ENCODE measurements at places on chromosomes 13 and 19. TPM values are rescaled to one million over a fixed set of nuclear protein-coding genes. Genes with fewer than 3 reads are reported as not detected.

DNA sequence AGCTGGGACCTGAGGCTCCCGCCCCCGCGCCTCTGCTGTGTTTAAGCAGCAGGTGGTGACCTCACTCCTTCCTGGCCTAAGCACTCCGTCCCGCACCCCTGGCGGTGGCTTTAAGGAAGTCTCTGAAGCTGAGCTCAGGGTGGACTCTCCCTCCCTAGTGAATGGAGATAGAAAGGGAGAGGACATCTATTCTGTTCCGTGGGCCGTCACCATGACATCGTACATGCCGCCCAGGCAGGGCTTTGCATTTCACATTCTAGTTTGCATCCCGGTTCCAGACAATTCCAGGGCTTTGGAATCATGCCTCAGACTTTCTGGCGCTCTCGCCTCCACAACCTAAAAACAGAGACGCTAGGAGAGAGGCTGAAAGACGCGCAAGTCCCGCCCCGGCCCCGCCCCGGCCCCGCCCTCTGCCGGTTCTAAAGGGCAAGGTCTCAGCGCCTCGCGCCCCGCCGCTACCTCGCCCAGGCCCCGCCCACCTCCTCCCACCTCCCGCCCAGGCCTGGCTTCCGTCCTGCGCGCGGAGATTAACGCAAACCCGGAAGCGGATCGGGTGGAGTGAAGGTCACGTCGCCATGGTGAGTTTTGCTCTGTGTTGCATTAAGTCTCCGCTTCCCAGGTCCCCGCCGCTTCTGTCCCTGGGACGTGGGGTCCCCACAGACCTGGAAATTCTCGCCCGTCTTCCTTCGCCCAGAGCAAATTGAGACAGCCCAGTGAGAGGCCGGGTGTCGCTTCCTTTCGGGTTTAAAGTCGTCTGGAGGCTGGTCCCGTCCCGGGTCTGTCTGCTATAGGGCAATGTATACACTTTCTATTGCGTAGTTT lies at the start of gene ZNF808:
Gene ZNF808, plus strand, starts transcription at position 535 of the 822 bp plus-strand sequence. CDS start 15,617 bp downstream, outside the sequence.
- DNase-seq = peak; percentile 96

DNA sequence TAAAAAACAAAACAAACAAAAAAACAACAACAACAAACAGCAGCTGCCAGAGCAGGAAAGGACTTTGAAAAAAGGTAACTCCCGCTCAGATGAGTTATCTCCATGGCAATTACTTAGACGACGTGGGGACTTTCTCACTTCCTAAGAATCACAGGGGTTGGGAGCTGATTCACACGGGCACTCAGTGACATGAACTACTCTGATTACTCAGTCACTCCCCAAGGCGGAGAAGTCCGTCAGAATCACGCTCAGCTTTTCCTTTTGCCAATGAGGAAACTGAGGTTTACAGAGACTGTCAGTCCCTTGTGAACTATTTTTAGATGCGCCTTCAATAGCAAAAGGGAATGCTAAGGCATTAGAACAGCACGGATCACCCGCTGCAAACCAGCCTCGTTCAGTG lies 32.3 kb upstream of the MATK start:
- DNase-seq = peak; percentile 59

- DNase-seq = no peak
These were observed 8.4 kb downstream of the ZNF573 start for GRCh38 chr19:37770985-37771384.

DNA sequence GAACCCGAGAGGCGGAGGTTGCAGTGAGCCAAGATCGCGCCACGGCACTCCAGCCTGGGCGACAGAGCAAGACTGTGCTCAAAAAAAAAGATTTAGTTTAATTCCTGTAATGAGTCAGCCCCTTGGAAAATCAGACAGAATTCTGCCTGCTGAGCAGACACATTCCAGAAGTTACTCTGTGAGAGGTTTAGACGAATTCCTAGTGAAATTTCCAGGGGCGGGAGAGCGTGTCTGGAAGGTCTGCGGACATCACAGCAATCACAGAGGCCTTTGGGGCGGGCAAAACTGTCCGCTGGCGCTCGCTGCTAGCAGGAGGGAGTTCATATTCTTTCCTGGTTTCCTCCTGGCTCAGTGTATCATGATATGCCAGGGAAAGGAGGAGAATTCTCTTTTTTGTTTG lies 17.5 kb downstream of the MISP start:
- DNase-seq = peak; percentile 83

DNA sequence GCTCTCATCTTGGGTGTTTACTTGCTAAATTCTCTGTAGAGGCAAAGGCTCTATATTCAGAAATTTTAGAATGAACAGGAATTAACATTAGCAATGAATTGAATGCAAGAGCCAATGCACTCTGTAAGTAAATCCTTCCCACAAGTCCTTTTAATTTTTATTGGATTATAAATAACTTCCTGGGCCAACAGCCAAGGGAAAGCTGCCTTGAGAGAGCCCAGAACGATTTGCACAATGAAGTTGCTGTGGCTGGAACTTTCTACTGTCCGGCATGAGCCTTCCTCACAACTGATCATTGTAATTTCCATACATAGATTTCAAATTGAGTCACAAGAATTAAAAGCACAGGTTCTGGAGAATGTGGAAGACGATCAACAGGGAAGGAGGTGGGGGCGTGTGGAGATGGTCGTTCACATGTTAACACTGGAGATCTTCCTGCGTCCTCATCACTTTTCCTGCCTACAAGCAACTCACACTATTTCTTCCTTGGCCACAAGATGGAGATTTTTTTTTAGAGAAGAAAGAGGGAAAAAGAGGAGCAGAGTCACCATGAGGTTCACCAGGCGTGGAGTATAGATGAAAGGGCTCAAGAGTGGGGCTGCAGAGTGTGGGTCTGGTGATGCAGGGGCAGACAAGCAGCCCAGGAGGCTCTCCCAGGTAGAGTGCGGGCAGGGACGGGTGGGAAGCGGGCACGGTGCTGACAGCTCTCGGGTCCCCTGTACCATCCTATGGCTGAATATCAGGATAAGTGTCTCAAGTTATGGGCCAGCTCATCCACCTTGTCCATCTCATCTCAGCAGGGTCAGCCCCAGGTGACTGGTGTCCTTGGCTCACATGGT lies 110.7 kb downstream of the SOX1 start:
- DNase-seq = peak; percentile 91

DNA sequence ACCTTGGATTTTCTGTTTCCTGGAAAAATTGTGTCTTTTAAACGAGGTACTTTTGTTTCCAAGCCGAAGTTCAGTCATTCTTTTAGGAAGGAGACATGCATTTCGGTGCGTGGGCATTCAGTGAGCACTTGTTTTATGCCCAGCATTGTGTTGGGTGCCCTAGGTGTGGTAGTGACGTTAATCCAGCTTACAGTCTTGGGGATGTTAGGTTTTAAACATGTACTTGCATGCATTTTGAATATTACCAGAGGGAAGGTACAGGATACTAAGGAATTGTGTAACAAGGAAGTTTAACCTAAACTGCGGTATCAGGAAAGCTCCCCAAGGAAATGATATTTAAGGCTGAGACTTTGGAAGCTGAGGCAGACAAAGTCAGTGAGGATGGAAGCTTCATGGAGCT lies 66.3 kb downstream of the ARHGAP35 start:
- DNase-seq = no peak

GRCh38 chr13:53074114-53074513 lies 45.5 kb downstream of the OLFM4 start:
- no peak for DNase-seq

- no peak for DNase-seq
These were observed 5.3 kb downstream of the FAM187B start for GRCh38 chr19:35223084-35223790.

DNA sequence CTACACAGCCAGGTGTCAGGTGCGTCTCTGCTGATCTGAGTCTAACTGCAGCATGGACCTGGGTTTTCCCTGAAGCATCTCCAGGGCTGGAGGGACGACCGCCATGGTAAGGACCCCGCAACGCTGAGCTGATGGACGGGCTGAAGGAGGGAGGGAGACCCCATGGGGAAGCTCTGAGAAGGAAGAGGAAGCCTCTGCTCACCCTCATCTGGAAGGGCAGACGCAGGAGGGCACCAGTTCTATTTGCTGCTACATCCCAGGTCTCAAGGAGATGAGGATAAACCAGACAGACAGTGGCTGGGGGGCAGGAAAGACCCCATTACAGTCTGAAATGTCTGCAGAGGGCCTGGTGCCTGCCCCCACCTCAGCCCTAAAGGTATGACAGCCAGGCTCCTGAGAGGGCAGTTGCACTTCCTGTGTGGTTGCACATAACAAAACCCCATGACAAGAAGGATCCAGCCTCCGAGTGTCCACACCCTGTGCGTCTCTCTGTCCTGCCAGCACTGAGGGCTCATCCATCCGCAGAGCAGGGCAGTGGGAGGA lies at the start of gene LILRA2:
Gene LILRA2, plus strand, starts transcription at position 461 of the 543 bp plus-strand sequence. CDS start 89 bp downstream, outside the sequence.
- no peak for DNase-seq

DNA sequence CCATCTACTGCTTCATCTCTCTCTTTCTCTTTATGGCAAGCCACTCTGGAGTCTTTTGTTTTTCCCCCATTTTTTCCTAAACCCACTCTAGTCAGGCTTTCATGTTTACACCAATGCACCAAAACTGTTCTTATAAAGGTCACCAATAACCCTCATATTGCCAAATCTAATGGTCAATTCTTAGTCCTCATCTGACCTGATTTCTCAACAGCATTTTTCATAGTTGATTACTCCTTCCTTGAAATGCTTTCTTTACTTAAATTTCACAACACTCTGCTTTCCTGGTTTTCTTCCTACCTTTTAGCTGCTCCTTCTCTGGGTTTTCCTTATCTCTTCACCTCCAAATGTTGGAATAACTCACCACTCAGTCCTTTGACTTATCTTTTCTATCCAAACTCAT lies 47.9 kb downstream of the MICU2 start:
- no peak for DNase-seq

DNA sequence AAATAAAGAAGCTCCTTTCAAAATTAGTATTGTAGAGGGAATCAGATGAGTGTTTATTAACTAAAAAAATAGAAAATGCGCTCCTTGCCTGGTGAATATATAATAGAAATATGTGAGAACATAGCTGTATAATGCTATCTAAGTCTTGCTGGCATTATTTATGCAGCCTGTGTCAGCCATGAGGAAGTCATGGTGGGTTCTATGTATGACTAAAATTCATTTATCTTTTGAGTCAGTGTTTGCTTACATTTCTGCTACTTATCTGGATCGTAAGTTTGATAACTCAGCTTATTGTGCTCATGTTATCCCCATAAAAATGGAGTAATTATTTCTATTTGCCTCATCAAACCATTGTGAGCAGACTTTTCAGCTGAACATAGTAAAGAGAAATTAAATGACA lies 449.3 kb downstream of the OXGR1 start:
- DNase-seq = no peak

DNA sequence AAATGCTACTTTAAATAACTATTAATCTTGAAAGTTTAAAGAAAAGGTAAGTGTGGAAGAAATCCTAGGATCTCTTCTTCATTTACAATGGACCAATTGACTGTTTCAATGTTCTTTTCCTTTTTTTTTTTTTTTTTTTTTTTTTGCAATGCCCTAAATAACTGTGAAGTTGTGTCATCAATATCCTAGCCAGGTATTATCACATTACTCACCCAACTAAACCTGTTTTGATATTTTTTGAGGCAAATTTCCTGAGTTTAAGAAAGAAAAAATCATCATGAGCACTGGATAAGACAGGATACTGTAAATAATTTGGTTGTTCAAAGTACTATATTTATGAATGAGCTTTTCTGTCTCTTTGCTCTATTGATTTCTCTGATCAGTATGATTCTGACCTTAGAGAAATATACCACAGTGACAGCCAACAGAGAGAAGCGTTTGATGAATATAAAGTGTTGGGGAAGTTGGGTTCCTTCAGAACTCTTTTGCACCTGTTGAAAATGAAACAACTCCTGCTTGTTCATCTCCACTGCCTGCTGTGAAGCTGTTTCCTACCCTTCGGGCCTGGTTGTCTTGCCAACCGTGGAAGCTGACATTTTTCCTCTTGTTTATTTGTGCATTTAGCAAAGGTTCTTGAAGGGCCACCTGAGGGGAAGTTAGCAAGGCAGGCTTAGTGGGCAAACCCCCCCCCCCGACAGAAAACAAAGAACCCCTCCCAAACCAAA lies 1220.5 kb upstream of the SLC10A2 start:
- no peak for DNase-seq

- DNase-seq = peak; percentile 65
These were observed 40.6 kb downstream of the DPF1 start for GRCh38 chr19:38183251-38183897.

- DNase-seq = peak; percentile 43
These were observed 13.6 kb downstream of the CCDC97 start for GRCh38 chr19:41323430-41324125.

DNA sequence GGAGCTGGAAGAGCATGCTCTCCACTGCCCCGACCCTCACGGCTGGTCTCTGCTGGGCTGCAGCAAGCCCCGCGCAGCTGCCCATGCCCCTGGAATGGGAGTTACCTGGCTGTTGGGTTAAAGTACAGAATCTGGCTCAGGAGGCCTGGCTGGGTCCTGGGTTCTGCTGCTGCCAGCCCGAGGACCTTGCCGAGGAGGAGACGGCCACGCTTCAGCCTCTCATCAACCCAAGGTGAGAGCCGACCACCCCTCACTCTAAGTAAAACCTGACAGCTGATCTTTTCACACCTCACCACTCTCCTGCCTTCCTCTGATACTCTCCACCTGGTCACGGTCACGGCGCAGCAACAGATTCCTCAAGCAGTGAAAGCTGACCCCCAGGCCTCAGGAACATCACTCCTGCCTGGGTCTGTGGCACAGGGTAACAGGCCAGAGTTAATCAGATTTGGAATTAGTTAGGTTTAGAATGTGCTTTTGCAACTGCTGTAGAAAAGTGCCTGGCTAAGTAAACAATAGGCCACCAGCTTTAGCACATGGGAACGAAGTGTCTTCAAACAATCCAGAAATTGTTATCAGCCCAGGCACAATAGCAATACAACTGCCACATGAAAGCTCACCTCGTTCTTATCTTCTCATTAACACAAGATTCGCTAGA lies 20.5 kb downstream of the RAB20 start:
- no peak for DNase-seq

DNA sequence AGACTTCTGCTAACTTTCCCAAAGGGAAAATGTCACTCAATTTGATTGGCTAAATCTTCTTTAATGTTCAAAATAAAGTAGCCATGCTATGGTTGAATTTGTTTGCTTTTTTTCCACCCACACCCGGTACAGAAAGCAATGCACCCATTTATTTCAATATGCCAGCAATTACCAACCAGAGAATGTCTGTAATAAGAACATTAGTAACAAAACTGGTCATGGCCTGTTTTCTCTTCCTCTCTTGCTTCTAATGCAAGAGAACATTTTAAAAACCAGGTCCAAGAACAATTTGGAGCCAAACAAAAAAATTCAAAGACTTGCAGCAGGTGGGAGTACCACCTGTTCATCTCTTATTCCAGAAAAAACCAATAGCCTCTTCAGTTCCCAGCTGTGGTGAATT lies 1108.8 kb upstream of the PCDH20 start:
- DNase-seq = no peak

The ZSCAN4 gene
- polyA plus RNA-seq = not detected

The PSPN gene
- polyA plus RNA-seq = 1.0 TPM

The PRSS57 gene
- polyA plus RNA-seq = 0.17 TPM

The LSR gene
- polyA plus RNA-seq = 6.2 TPM

The MAP3K10 gene
- polyA plus RNA-seq = 11.0 TPM

The CEACAM3 gene
- 0.12 TPM for polyA plus RNA-seq

The TICAM1 gene
- polyA plus RNA-seq = 5.2 TPM

The NKPD1 gene
- polyA plus RNA-seq = 0.19 TPM

The TEX26 gene
- not detected for polyA plus RNA-seq

Data from muscle of leg (tissue), 16 donors.